ENCODE measurements at places on chromosomes 1 and 21.

- no peak for DNase-seq
These were observed 5.3 kb downstream of the ATP2B4 start for GRCh38 chr1:203631946-203632345.

DNA sequence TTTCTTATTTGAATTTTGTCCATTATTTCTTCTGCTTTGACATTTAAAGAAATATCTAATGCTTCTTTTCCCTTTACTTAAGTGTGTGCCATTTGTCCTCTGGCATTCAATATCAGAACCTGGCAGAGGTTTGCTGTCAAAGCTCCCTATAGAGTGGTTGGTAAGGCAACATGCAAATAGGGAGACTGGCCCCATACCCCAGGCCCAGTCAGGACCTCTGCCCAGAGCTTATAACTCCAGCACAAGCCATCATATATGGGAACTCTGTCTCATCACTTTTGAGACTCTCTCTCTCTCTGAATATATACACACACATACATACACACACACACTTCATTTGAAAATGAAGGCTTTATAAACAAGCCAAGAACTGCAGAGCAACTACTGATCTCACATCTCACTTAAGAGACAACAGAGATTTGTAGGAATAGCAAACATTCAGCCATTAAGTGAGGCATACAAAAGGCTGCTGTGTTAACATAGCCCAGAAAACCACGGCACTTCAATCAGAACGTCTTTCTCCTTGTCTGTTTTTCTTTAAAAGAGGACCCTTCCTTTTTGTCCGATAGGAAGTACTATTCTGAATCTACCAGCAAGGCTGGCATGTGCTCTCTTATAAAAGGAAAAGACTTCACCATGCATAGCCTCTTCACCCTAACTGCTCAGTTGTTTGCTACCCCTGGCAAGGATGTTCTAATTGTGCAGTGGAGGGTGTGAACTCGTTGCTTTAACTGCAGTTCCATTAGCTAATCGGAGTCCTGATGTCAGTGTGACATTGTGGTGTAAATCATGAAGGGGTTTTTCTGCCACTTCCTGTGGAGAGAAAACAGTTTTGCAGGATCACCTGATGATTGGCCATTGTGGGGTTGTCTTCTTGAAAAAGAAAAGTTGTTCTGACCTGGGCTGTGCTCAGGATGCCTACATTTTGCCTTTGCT lies 101.7 kb downstream of the NR5A2 start:
- no peak for DNase-seq

DNA sequence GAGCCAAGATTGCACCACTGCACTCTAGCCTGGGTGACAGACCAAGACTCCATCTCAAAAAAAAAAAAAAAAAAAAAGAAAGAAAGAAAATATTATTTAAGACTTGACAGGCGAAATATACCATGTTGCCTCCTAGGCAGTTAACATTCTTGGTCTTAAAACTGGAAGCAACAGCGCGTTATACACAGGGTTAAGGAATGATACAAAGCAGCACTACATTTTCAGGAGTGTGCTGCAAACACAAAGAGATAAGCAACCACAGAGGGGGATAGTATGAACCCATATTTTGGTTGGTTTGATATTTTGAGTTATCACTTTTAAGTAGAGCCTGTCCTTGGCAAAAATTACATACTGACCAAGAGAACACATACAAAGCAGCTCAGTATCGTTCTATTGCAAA lies 25.1 kb downstream of the USP24 start:
- no peak for DNase-seq

GRCh38 chr1:201882665-201883132 lies 6.0 kb upstream of the SHISA4 start:
- peak; percentile 92 for DNase-seq

DNA sequence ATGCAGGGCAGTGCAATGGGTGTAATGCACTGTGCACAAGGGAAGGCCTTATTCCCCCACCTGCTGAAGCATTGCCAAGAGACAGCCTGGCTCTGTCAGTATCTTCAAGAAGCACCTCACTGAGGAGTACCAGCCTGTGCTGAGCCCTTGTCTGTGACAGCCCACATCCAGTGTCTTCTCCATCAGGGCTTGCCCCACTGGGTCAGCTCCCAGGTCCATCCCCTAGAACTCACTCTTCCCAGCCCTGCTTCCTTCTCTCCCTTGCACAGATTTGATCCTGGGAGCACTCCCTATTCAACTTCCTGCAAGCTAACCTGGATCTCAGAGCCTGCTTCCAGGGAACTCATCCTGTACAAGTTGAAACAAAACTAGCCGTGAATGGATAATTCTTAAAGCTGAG lies 33.6 kb upstream of the IFNGR2 start:
- DNase-seq: no peak

DNA sequence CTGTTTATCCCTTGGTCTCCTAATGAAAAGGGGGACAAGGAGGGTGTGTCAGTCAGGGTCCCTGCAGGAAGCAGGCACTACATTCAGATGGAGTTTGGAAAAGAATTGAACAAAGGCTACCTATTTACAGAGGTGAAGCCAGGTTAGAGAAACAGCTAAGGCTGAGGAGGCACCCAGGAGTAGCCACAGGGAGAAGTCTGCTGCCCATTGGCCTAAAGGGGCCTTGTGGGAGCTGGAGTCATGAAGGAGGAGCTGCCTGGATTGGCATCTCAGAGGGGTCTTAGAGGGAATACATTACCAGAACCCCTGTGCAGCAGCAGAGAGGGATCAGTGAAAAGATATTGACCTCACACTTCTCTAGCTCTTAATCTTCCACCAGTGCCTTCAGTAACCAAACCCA lies 31.2 kb upstream of the USP24 start:
- DNase-seq: no peak

DNA sequence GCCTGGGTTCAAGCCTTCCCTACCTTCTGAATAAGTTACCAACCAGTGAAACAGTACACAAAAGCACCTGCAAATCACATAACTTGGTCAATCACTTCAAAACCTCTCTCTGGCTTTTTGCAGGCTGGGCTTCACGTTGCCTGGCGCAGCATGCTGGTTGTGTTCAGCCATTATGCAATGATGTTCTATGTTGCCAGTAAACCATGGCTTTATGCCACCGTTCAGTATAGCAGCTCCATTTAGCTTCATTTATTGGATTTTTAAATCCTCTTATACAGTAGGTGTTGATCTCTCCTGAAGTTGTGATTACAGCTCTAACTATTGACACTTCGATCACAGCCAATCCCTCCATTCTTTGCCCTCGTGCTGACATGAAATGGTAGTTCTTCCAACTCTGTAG lies 233.6 kb upstream of the PTBP2 start:
- DNase-seq: no peak

GRCh38 chr21:17644186-17644585 lies 31.5 kb upstream of the BTG3 start:
- DNase-seq: no peak

GRCh38 chr1:162219461-162219860 lies 150.0 kb downstream of the NOS1AP start:
- no peak for DNase-seq

DNA sequence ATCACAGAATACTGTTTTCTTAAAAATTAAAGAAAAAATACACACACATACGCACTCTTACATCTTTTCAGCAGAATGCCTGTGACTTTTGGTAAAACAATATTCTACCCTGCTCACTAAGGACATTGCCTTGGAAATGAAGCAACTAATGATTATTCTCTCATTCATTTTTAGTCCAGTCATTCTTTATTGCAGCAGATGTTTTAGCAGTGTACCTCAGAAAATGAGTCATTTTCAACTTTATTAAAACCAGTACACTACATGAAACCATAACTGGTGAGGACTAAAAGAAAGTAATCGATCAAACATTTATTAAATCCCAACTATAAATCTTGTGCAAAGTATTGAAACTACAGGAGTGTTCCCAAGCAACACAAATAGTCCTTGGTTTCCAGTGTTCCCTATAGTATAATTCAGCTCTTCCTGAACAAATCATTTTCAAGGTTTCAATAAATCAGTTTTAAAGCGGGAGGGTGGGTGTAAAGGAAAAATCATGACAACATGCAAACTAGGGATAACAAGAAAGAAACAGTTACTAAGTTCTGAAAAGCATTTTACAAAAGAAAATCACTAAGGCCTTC lies 114.2 kb downstream of the ADGRL4 start:
- DNase-seq: no peak

- no peak for DNase-seq
These were observed 35.6 kb downstream of the LYST start for GRCh38 chr1:235831148-235831547.

DNA sequence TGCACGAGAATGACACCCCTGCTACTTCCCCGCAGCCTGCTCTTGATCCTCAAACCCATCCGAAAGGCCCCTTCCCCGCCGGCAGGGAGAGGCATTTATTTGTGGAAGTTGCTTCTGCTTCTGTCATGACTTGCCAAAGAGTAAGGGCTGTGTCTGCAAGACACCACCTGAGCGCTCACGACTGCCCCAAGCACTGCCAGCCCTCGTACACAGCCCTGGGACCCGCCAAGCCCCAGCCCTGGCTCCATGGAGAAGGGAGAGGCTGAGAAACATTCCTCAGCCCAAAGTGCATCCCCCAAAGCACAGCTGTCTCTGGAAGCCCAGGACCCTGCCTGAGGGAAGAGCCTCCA lies 6.3 kb upstream of the TPRG1L start:
- no peak for DNase-seq

Data from PC-9 (cell line).